ENCODE measurements at places on chromosomes 12 and 14.

DNA sequence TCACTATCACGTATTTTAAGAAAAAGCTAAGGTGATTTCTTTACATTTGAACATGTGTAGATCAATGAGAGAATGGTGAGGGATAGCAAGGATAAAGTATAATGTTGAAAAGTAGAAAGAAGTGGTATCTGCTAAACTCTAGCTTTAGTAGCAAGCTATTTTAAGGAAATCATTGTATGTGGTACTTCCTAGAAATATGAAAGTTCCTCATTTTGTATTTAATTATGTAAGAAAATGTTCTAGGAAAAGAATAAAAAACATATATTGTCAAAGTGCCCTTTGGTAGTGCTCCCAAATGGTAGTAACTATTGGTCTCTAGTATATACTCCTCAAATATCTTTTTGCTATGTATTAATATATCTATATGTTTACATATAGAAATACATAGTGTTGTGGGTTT is 35.7 kb downstream of the RAB21 start:
- no peak for DNase-seq

GRCh38 chr14:100234511-100234910 is 4.4 kb upstream of the YY1 start:
- peak; percentile 76 for DNase-seq

DNA sequence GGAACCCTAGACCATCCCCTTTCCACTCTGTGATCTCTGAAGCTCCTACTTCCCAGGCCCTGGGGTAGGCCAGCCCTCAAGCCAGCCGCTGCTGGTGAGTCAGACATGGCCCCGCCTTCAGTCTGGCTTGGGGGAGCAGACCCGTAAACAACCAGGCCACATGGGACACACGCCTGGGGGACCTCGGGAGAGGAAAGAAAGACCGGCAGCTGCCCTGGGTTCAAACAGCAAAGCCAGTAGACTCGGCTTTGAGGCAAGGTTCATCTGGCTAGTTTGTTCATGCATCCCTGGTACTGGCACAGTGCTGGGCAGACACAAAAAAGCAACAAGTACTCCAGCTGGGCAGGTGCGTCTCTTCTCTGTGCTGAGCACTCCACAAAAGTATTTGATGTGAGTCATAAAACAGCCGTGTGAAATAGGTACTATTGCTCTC is 101.9 kb downstream of the SETD3 start:
- DNase-seq, result no peak

DNA sequence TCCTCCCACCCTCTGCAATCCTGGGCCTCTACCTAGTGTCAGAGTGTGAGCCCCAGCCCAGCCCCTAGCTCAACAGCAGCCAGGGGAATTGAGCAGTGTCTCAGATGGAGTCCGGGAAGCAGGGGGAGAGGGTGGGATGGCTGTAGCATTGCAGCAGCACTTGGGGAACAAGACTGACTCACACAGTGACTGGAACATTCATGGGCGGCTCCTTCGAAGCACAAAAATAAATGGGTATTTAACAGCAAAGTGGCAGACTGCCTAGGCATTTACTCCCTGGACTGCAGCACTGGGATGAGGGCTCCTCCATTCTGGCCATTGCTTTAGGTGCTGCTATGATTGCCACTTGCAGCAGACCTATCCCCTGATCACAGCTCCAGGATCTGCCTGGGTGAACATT is 46.0 kb upstream of the STK38L start:
- peak; percentile 42 for DNase-seq

DNA sequence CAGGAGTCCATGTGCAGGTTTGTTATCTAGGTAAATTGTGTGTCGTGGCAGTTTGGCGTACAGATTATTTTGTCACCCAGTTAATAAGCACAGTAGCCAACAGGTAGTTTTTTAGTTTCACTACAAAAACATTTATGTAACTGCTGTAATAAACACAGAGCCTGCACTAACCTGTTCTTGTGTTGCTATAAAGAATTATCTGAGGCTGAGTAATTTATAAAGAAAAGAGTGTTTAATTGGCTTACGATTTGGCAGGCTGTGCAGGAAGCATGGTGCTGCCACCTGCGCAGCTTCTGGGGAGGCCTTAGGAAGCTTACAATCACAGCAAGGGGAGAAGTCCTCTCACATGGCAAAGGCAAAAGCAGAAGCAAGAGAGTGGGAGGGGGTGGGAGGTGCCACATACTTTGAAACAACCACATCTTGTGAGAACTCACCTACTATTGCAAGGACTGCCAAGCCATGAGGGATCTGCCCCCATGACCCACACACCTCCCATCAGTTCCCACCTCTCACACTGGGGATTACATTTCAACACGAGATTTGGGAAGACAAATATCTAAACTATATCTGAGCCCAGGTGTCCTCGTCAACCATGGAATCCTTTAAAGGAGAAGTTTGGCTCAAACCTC is 266.4 kb upstream of the GRIP1 start:
- DNase-seq, result no peak

- DNase-seq, result no peak
These were observed 201.2 kb downstream of the FLRT2 start for GRCh38 chr14:85731186-85731585.

DNA sequence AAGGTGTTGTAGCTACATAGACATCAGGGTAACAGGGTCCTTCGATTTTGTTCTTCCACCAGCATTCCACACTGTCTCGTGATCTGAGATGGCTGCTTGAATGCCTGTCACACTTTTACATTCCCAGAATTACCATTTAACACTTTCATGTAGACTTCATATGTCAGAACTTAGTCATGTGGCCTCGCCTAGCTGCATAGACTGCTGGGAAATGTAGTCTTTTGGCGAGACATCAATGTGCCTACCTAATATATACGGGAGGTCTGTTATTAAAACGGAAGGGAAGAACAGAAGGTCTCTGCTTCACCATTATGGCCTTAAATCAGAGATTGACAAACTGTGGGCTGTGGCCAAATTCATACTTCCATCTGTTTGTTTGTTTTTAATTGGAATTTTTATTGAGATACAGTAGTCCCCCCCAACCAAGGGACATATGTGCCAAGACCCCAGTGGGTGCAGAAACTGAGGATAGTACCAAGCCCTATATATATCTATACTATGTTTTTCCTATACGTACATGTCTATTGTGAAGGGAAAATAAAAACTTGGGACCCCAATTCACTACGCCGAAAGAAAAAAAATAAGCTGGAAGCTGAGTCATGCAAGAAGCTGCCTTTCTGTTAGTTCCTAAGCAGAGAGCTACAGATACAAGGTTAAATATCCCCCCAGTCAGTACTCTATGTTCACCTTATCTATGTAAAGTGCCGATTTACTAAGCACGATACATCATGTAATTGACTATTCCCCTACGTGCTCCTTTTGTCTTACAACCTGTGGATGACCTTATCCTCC is 11.3 kb upstream of the HRK start:
- no peak for DNase-seq

GRCh38 chr14:55398679-55399078 is 13.0 kb downstream of the ATG14 start:
- no peak for DNase-seq

- peak; percentile 91 for DNase-seq
These were observed 28.8 kb downstream of the RPGRIP1 start for GRCh38 chr14:21308479-21309237.
